ENCODE measurements at places on chromosomes 6 and 20. TPM values are rescaled to one million over a fixed set of nuclear protein-coding genes. Genes with fewer than 3 reads are reported as not detected.

Gene RPP21
- total RNA-seq, result 38.0 TPM

Gene ISM1
- 0.06 TPM for total RNA-seq

- H3K27ac ChIP-seq, result no peak overlapping the region
- H3K36me3 ChIP-seq, result no peaks in the 10 kb centered on the region
- H3K4me1 ChIP-seq, result no peaks in the 10 kb centered on the region
- H3K4me3 ChIP-seq, result no peak overlapping the region
Observed at GRCh38 chr20:38246357-38247165, 14.0 kb downstream of the KIAA1755 start.

DNA sequence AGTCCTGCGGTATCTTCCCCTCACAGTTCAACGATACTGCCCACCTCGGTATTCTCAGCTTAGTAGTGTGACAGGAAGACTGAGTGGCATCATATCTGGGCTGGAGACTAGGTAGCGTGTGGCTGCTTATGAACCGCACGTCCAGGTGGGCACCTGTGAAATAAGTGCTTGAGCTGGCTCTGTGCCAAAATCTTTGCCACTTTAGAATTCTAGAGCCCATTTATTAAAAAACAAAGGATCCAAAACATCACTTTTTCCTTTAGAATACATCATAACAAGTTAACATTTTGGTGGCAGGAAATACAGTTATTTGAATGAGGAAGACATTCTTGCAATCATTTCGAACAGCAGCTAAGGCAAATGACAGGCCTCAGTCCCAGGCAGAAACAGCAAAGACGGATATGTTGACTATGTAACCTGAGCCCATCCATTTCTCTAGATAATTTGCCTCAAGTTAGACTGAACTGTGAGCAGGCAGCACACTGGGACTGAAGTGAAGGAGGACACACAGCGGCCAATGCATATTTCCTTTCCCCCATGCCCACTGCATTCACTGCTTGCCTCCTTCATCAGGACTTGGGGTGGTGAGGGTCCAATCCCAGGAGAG lies 136.6 kb downstream of the GMDS start:
- no peak for DNase-seq
- no peaks in the 10 kb centered on the region for H3K36me3 ChIP-seq
- no peaks in the 10 kb centered on the region for H3K27me3 ChIP-seq

Gene SULF2
- 24.0 TPM for total RNA-seq

Gene CCHCR1
- 54.9 TPM for total RNA-seq

Gene OOEP
- not detected for total RNA-seq

Gene SCRT2
- not detected for total RNA-seq

Data from neural progenitor cell (in vitro differentiated cells).